ENCODE measurements at places on chromosomes 11 and 22.

GRCh38 chr11:74699615-74700396 lies 31.4 kb downstream of the CHRDL2 start:
- DNase-seq: no peak

DNA sequence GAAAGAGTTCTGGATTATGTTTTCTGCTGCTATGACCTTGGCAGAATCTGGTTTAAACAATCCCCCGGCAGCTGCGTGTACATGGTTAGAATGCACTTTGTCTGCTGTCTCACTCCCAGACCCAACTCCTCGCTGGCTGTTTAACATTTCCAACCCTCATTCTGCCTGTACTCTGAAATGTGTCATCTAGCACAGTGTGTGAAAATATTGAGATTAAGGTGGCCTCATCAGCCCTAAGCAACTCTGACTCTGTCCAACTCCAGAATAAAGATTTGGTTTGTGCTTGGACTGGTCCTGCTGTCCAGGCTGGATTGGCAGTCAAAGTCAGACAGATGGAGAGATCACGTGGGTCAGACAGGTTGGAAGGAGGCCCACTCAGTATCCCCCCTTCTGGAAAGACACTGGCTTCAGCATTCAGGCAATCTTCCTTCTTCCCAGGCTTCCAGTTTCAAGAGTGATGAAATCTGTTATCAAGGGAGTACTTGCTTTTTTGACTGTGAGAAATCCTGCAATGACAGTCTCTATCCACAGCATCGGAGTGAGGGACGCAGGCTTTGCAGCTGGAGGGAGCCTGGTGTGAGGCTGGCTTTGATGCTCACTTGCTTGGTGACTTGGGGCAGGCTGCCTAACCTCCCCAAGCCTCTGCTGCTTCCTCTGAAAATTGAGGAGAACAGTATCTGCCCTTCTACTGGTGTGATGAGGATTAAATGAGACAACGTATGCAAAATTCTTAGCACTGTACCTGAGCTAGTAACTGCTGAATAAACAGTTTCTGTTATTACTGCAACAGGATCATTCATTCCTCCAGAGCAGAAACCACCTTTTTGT lies 29.8 kb downstream of the ABTB2 start:
- no peak for DNase-seq

DNA sequence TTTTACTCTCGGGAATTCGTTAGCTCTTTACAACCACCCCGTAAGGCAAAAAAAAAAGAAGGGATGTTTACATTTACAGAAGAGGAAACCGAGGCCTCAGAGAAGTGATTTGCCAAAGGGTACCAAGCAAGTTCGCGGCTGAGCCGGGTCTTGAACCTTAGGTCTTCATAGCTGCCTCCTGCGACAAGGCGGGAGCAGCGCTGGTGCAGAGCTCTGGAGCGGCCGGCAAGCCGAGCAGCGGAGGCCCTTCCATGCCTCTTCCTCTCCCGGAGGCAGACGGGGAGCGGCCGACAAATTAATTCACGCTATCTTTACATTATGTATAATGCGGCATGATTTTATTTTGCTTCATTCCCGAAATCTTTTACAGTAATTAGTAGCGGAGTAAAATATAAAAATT lies 536.3 kb downstream of the INSC start:
- no peak for DNase-seq

- no peak for DNase-seq
Measured at GRCh38 chr22:44570476-44571445, 72.7 kb upstream of the RTL6 start.

DNA sequence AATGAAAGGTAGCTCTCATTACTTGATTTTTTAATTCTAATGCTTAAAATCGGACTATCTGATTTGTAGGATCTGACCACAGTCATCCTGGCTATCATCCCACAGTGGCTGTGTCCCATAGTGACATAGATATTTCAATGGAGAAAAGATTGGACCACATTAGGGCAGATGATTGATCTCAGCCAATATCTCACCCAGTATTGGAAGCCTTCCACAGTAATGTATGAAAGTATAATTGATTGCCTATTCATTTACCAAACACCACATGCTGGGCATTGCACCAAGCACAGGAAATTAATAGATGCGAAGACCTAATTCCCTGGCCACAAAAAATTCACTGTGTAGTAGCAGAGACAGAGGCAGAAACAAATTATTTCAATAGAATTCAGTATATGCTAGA lies 37.6 kb downstream of the FZD4 start:
- no peak for DNase-seq

GRCh38 chr11:45554230-45554967 lies 111.0 kb downstream of the CHST1 start:
- DNase-seq: no peak

GRCh38 chr11:33185756-33186155 lies 24.5 kb upstream of the CSTF3 start:
- no peak for DNase-seq

DNA sequence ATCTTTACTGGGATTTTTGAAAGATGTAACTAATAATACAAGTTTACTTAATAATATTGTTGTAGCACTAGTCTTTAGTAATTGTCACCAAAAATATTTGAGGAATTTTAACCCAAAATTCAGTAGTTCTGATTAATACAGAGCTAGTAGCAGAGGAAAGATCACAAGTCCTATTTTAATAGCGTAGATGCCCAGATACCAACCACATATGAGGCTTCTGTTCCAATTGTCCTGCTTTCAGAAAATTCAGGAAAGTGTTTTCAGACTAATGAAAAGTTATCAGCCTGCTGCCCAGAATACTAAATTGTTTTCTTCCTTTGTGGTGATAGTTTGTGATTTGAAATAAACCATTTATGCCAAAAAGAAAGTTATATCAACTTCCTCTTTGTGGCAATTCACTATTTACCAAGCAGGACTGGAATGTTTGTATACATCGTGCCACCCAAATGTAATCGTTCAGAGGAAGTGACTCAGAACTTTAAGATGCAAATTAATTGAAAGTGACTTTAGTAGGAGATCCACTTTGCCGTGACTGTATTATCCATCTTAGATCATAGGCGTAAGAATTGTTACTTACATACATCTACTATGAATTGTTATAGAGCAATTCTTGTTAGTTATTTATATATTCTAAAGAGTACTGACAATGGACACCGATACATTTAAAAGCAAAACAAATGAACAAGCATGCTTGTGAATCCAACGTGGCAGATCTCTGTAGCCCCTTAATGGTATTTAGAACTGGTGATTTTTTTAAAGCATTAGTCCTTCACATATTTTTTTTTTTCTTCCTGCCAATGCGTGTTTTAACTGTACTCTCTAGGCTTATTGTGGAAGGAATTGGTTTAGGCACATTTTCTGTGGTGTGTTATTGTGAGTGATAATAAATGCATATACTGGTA lies 231.0 kb downstream of the DDX10 start:
- DNase-seq: peak; percentile 98

DNA sequence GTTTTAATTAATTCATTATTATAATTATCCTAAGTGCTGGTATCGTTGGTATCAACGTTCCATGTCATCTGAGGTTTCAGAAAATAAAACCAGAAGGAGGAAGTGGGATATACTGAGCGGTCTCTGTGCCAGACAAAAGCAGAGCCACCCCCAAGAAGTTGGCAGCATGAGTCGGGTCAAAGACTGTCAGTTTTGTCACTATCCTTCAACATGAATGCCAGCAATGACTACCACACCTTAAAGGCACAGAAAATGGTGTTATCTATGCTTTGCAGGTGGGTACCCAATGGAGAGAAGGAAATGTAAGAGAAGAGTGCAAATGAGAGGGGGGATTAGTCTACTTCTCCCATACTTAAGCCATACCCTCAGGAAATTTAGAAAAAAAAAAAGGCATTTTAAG lies 408.5 kb downstream of the OPCML start:
- DNase-seq: no peak

DNA sequence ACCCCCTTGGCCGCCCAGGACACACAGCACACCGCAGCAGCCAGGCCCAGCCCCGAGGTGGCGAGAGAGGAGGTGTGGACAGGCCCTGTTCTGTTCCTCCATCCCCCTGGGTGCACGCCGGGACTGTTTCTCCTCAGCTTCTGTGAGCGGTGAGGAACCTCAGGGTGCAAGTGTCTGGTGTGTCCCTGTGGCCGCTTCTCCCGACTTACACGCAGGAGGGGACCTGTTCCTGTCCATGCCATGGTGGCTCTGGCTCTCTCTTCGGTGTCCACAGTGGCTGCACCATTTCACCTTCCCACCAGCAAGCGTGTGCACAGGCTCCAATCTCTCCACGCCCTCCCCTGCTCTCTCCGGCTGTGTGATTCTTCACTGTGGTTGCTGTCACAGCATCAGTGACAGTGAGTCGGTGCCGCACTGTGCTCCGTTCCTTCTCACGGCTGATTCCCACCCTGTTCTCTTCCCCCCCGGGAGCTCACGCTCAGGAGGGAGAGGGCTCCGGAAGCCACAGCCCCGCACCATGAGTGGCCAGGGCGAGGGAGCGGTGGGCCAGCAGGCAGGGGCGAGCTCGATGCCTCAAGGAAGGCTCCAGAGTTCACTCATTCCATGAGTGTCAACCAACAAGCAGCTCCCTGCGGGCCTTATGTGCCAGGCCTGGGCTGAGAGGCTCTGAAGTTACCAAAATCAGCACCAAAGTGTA lies 18.6 kb upstream of the WNT7B start:
- no peak for DNase-seq

DNA sequence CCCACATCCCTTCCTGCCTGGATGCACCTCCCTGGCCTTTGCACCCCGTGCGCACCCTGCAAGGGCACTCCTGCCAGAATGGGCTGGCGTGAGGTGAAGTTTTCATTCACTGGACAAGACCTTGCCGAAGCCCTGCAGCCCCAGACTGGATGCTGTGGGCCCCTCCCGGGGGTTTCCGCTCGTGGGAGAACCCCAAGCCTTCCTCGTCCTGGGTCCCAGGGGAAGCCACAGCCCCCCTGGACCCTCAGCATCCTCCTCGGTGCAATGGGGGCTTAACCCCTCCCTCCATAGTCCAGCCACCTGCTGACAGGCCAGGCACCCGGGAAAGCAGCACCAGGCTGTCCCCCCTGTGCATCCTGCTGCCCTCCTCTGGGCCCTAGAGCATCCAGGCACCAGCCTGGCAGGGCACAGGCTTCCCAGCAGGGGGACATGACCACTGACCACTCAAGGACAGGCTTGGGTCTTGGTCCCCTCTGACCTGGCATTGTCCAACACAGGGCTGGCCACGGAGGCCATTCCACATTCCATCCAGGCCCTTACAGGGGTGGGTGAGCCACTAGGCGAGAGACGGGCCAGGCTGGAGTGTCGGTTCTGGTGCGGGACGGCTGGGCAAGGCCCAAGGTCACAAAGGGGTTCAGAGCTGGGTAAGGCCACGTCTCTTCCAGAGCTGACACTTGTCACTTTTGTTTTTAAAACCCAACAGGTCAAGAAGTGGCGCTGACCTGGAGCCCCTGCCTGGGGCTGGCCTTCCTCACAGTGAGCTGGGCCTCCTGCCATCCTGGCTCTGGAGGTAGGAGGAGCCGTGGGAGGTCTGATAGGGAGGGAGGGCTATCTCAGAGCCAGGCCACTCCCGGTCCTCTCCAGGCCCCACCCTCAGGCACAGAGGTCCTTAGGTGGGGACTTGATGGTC lies 41.5 kb upstream of the PPARA start:
- no peak for DNase-seq

GRCh38 chr22:31623592-31624304 lies 38.3 kb downstream of the PISD start:
- DNase-seq: no peak

DNA sequence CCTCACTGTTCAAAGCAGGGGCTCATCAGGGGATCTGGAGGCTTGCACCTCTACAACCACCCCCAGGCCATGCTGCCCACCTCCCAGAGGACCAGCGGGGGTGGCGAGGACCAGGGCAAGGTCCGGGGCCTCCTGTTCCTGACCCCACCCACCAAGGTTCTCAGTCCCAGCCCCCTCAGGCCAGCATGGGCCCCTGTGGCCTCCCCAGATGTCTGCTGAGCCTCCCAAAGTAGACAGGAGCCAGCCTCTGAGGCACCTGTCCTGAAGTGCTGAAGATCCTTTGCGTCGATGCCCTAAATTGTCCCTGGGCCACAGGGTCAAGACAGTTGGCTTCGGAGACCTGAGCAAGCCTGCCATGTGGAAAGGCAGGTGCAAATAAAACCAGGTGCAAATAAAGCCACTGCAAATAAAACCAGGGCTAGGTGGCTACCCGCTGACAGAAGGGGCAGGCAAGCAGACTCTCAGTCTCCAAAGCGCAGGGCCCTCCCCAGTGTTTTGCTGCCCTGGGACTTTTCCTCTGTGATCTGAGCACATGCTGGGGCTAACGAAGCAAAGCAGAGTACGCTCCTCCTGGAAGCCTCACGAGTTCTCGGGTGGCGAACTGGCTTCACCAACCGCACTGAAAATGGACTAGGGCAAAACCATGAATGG lies 22.4 kb upstream of the ARFGAP3 start:
- DNase-seq: no peak

DNA sequence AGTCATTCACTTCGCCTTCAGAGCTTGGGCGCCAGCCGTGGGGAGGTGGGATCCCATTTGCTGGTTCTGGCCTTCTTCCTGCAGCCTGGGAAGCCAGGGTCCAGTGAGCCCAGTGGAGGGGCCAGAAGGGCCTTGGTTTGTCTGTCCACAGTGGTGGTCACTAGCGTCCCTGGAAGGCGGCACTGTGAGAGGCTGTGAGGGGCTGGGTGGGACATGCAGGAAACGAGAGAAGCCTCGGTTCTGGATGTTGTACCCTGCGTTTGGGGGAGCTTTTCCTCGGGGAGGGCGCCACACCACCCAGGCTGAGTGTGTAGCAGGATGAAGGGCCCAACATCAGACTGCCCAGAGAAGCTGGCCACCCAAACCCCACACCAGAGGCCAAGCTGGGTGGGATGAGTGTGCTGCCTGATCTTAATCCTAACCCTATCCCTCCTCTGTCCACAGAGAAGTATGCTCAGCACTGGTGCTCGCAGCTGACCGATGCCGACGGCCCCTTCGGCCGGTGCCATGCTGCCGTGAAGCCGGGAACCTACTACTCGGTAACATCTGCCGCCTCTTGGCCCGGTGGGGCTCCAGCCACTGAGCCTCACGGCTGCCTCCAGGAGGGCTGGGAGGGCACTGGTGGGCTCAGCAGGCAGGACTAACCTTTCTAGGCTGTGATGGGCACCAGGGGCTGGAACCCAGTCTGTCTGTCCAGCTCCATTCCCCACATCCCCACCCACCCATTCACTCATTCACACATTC lies 14.4 kb downstream of the MUC5AC start:
- DNase-seq: no peak

- DNase-seq: no peak
Measured at GRCh38 chr11:10763766-10764165, 12.7 kb downstream of the CTR9 start.

GRCh38 chr11:68684385-68685356 lies at the start of gene GAL:
TSS of gene GAL (plus strand) at chr11:68684544. CDS start at chr11:68684924, 380 bp downstream.
- DNase-seq: no peak

- DNase-seq: no peak
Measured at GRCh38 chr11:44904261-44905020, 46.2 kb downstream of the TP53I11 start.

GRCh38 chr11:75768909-75769771 lies 562 bp downstream of the DGAT2 start:
- no peak for DNase-seq

DNA sequence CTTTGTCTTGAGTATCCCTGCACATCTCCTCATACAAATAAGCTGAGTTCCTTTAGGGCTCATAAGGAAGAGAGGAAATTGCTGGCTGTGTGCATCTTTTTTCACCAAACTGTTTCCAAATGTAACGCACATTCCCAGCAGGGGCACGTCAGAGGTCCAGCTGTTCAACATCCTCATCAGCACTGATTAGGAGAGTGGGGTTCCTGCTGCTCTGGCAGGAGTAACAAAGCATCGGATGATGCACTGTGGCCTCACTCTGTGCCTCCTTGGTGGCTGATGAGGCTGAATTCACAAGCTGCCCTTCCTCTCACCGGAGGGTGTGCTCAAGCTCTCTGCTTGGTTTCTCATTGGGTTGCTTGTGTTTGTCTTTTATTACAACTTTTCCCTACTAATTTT lies 35.5 kb upstream of the SLC25A1 start:
- no peak for DNase-seq

Measured in SW 1271 (cell line).